SK-MEL-5 (cell line): ENCODE measurements at places on chromosomes 12 and 14. TPM values are rescaled to one million over a fixed set of nuclear protein-coding genes. Genes with fewer than 3 reads are reported as not detected.

Gene CCDC196
- not detected in 2 replicates for total RNA-seq

Gene MYH6
- not detected in 2 replicates for total RNA-seq

Gene HCAR3
- not detected in 2 replicates for total RNA-seq

Gene ABHD12B
- not detected in 2 replicates for total RNA-seq

Gene FOXN4
- total RNA-seq: not detected in 2 replicates

Gene HOXC9
- total RNA-seq: 7.2 and 9.4 TPM in 2 replicates

Gene AKAP6
- total RNA-seq: 2.0 and 2.6 TPM in 2 replicates

Gene MYF5
- not detected in 2 replicates for total RNA-seq

Gene SYNE3
- 1.3 and 1.6 TPM in 2 replicates for total RNA-seq

Gene RPAP3
- total RNA-seq: 30.0 and 31.7 TPM in 2 replicates

Gene ADCY4
- total RNA-seq: not detected in 2 replicates

Gene NRL
- total RNA-seq: 2.5 and 2.6 TPM in 2 replicates

Gene NDUFA9
- 174 and 189 TPM in 2 replicates for total RNA-seq

Gene GALNT8
- not detected in 2 replicates for total RNA-seq

Gene CLEC1B
- not detected in 2 replicates for total RNA-seq

Gene SLC17A8
- total RNA-seq: 0.11 TPM in 1 of 2 replicates, not detected in the other

Gene CRY1
- total RNA-seq: 13.4 and 13.5 TPM in 2 replicates

Gene TXNDC16
- total RNA-seq: 1.1 and 1.5 TPM in 2 replicates

Gene ARMH4
- total RNA-seq: 2.9 and 3.1 TPM in 2 replicates

Gene INSM2
- 0.26 and 0.27 TPM in 2 replicates for total RNA-seq

Gene PIP4P1
- 22.9 and 25.8 TPM in 2 replicates for total RNA-seq

Gene GPX2
- not detected in 2 replicates for total RNA-seq

Gene KRT80
- 0.11 TPM in 2 replicates for total RNA-seq

Gene SMCO2
- not detected in 2 replicates for total RNA-seq

Gene TAS2R30
- 0.74 and 0.75 TPM in 2 replicates for total RNA-seq

Gene ZFHX2
- total RNA-seq: not detected in 2 replicates

Gene CRADD
- 23.7 and 24.4 TPM in 2 replicates for total RNA-seq

Gene PAX9
- total RNA-seq: 1.9 and 2.1 TPM in 2 replicates

Gene ZNF385A
- 1.1 and 3.1 TPM in 2 replicates for total RNA-seq

Gene VIPAS39
- 21.8 and 26.4 TPM in 2 replicates for total RNA-seq

Gene SLC39A5
- total RNA-seq: not detected in 2 replicates

Gene PNMA1
- total RNA-seq: 5.2 and 5.3 TPM in 2 replicates

Gene MYF6
- not detected in 2 replicates for total RNA-seq

Gene KLHL33
- total RNA-seq: not detected in 2 replicates

Gene CCDC38
- 0.16 TPM in 1 of 2 replicates, not detected in the other for total RNA-seq

Gene VTI1B
- 52.5 and 72.1 TPM in 2 replicates for total RNA-seq

Gene IL31
- not detected in 2 replicates for total RNA-seq

Gene SMOC1
- 0.08 TPM in 1 of 2 replicates, not detected in the other for total RNA-seq

Gene ADGRD1
- 0.05 TPM in 1 of 2 replicates, not detected in the other for total RNA-seq

Gene SRRM4
- total RNA-seq: not detected in 2 replicates

Gene KLRC2
- not detected in 2 replicates for total RNA-seq

Gene RPL10L
- not detected in 2 replicates for total RNA-seq

Gene TMEM119
- not detected in 2 replicates for total RNA-seq

Gene DAO
- total RNA-seq: not detected in 2 replicates

Gene PLA2G1B
- total RNA-seq: not detected in 2 replicates

Gene GSC
- not detected in 2 replicates for total RNA-seq

Gene VDR
- total RNA-seq: 1.4 and 1.8 TPM in 2 replicates

Gene GPR132
- total RNA-seq: not detected in 2 replicates

Gene KRT3
- not detected in 2 replicates for total RNA-seq

Gene HOXC12
- not detected in 2 replicates for total RNA-seq

Gene CLEC2D
- 3.2 and 5.1 TPM in 2 replicates for total RNA-seq

Gene ORMDL2
- total RNA-seq: 51.7 and 52.2 TPM in 2 replicates
